ENCODE measurements at places on chromosomes 2 and 18.

DNA sequence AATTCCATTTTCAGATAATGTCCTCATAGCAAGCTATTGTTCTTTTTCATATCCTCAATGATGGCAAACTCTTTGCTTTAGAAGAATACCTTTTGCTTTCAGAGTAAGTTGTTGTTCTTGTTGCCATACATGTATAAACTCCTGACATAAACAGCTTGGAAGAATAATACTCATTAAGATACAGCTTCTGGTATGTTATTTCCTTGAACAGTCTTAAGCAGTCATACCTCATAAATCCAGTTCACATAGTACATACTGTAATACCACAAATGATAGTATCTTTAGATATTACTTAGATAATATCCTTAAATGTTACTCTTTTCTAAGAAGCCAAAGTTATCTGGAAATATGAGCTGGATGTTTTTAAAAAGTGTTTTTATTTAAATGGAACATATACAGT, 23.2 kb downstream of the METTL8 start:
- DNase-seq: no peak

DNA sequence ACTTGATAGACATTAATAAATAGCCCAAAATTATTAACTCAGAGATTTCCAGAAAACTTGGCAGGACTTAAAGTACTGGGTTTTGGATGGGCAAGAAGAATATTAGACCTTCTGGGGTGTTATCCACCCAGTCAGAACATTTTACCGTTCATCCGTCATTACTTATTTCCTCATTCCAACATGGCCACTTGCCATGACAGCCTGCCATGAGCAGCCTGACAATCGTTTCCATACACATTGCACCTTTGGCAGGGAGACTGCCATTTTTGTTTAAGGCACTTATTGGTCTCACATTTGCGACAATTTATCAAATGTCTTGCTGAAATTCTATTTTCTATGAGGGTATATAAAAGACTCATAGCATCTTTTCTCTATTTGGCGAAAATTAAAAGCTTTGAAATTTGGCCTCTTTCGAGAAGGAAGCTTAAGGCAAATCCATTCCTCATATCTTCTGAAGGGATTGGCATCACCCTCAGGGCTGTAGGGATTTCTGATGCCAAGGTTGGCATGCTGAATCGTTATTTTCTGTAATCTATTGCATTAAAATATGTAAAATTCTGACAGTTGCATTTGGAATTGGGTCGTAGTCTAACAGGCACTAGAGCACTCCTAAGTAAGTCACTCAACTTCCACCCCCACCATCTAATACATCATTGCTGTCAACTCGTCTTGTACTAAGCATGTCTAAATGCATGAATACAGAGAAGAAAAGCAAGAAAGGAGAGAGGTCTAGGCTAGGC, 406.3 kb upstream of the PIK3C3 start:
- DNase-seq: no peak

GRCh38 chr2:230410861-230411569, 5.0 kb upstream of the SP100 start:
- peak; percentile 28 for DNase-seq

- no peak for DNase-seq
Observed at GRCh38 chr18:48100165-48100575, 169.7 kb upstream of the SMAD2 start.

DNA sequence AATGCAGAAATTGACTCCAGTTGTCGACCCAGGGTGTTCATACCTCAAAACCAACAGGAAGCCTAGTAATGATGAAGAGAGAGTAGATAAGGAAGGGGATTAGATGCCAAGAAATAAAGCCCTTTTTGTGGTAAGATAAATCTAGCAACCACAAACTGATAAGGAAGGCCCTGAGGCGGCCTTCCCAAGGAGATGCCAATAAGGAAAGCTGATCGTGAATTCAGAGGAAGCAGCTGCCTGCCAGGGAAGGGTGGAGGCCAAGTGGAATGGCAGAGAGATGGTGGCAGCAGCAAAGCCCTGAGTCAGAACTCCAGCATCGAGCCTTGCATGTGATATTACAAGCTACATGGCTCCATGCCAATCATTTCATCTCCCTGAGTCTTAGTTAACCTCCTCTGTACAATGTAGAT, 126.3 kb downstream of the IRS1 start:
- peak; percentile 88 for DNase-seq

- DNase-seq: no peak
Observed at GRCh38 chr2:8039732-8040131, 642.1 kb upstream of the ID2 start.

- DNase-seq: no peak
Observed at GRCh38 chr18:60596928-60597327, 224.4 kb upstream of the MC4R start.

DNA sequence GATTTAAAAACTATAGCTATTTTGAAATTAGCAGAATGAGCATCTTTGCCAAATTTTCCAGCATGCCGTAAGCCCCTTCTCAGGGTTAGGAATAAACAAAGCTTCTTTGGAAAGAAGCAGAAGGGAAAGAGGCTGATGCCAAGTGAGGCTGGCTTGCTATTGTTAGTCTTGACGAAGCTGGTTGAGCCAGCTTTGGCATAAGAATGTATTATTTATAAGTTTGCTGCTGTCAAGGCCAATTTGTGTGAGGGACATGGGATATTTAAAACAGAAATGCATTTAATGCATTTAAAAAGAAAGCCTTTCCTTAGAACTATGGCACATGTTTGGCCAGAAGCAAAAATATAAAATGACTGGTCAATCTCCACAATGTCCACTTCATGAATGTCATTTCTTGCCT, 52.5 kb upstream of the TTN start:
- DNase-seq: no peak

DNA sequence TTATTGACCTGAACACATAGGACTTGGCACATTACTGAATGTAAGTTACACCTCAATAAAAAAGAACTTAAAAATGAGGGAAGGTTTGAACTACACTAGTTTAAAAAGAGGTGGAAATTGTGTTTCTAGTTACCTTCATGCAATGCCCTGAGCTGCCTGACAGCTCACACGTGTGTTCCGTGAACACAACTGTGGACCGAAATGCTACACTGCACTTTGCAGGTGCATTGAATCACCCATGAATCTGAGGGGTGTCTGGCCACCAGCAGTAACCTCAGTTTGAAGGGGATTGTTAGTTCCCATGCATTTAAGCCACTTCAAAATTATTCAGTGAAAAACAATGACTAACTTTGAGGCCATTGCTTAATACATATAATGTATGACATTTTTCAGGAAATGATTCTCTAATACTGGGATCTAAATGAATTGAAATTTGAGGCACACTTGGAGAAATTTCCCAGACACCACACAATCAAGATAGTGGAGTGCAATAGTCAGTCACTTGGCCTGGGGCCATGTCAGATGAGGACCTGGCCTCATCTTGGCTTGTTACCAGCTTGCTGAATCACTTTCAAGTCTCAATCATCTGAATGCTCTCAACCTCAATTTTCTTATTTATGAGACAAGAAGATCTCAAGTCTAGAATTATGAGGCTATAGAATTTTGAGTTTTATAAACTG, 59.3 kb downstream of the MYL12B start:
- peak; percentile 94 for DNase-seq

- no peak for DNase-seq
Observed at GRCh38 chr2:32489061-32489460, 132.2 kb downstream of the BIRC6 start.

DNA sequence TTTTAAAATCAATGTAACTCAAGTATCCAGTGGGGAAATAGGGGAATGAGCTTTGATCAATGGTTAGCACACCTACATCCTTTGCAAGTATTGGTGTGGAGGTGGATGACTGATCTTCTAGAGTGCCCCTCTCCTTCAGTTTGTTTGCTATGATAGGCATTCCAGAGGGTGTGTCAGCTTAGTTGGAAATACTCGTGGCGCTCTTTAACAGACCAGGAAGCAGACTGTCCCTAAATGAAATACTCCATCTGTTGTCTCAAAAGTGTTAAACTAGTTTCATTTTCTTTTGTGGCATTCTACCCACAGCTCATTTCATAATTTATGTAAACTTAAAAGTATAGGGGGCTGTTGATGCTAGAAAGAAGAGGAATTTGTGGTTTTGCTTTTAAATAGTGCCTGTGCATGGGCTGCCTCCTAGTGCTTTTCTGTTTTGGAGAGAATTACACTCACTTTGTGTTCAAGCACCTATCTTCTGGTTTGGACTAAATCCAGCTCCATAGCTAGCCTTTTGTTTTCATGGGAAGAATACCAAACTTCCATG, 66.2 kb downstream of the STAT1 start:
- peak; percentile 85 for DNase-seq

- no peak for DNase-seq
Observed at GRCh38 chr2:174572556-174572955, 25.0 kb downstream of the WIPF1 start.

- DNase-seq: no peak
Observed at GRCh38 chr2:238872026-238872425, 24.1 kb downstream of the TWIST2 start.

- no peak for DNase-seq
Observed at GRCh38 chr18:3456686-3457069, 6.7 kb downstream of the TGIF1 start.

DNA sequence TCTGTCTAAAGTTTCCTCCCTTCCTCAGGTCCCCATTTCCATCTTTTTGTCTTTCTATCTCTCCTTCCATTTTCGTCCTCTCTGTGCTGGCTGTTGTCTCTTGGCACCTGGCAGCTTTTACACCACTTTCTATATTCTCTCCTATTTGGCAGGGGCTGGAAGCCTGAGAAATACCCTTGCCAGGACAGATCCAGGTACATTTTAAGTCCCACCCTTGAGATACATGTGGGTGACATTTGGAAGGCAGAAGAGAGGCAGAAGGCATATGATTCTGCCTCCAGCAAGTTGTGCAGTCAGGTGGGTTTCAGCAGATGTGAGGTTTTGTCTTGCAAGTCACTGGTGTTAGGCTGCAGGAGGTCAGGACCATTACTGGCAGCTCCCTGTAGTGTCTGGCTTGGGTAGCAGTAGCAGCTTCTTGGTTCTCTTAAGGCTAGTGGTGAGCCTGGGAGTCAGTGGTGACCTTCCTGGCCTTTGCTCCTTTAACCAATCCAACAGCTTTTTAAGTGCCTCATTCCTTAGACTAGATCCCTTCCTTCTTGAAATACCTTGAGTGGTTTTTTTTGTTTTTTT, 90.1 kb downstream of the CAPN13 start:
- DNase-seq: no peak

GRCh38 chr18:13067124-13067523, 76.0 kb downstream of the CEP192 start:
- DNase-seq: no peak

DNA sequence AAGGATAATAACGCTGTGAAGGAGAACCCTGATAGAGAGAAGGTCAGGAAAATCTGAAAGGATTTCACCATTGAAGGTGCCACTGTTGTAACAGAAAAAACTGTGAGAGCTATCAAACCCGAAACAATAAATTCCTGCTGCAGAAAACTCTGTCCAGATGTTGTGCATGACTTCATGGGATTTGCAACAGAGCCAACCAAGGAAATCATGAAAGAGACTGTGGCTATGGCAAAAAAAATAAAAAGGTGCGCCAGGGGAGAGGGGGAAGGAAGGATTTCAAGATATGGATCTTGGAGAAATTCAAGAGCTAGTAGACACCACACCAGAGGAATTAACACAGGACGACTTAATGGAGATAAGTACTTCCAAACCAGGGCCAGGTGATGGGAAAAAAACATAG, 88.0 kb downstream of the LDLRAD4 start:
- no peak for DNase-seq

- DNase-seq: no peak
Observed at GRCh38 chr2:221103930-221104329, 468.2 kb downstream of the EPHA4 start.

DNA sequence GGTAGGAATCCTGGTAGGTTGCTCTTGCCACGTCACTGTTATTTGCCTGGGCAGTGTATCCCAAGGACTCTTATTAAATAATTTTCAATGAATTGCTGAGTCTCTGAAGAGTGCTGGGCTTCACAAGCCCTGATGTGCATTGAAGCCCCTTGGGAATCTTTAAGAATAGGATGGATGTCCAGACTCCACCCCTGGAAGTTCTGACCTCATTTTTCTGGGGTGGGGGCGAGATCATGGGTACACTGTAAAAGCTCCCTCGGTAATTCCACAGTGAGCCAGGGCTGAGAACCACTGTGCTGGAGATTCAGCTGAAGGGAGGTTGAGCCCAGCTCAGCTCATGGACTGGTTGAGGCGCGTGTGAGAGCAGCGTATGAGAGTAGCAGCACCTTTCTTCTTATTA, 140.2 kb downstream of the PIEZO2 start:
- no peak for DNase-seq

GRCh38 chr2:120018549-120018948, 5.7 kb downstream of the EPB41L5 start:
- no peak for DNase-seq

DNA sequence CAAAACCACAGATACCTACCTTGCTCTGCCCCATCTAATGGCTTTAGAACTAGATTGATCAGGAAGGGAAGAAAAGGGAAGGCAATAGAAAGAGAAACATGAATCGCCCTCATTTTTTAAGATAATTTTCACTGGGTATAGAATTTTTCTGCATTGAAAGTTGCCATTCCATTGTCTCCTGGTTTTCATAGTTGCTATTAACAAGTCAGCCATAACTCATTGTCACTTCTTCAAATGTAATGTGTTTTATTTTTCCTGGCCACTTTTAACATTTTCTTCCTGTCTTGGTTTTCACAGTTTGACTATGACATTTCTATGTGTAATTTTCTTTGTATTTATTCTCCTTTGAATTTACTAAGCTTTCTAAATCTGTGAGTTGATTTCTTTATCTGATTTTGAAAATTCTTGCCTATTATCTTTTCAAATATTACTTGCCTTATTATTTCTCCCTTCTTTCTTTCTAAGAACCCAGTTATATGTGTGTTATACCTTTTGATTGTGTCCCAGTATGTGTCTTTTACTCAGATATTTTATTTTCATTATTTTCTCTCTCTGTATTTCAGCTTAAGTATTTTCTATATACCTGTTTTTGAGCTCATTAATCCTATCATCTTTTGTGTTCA, 85.5 kb upstream of the GLI2 start:
- peak; percentile 36 for DNase-seq

DNA sequence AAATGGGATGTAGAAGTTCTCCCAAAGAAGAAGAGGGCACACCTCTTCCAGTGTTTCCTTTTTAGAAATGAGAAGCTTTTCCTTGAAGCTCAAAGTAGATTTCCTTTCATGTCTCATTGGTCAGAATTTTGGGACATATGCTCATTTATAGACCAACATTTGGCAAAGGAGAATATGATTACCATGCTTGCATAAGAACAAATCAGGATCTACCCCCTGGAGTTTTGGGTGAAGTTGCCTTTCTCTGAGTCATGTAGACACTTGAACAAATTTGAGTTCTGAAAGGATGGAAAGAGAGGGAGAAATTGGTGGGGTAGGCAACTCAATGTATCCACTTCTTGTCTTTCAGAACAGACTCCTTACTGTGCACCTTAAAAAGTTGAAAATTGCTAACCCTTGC, 409.0 kb downstream of the SLC4A3 start:
- no peak for DNase-seq

DNA sequence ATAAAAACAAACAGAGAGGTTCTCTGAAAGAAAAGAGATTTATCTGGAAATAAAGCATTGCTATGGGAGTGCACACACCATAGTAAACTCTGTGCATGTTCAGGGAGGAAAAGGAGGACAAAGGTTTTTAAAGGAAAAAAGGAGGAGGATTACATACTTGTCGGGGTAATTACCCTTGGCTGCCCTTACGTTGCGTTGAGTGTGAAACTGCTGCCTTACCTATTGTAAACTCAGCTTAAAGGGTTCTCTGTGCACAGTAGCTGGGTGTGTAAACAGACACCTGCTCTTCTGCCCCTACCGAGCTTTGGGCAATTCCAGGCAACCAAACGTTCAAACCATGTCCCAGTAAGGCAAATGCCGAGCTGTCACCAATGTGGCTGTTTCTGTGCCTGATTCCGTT, 29.6 kb upstream of the PXDN start:
- no peak for DNase-seq
